ENCODE measurements at places on chromosomes 6 and 20. TPM values are rescaled to one million over a fixed set of nuclear protein-coding genes. Genes with fewer than 3 reads are reported as not detected.

The TTLL9 gene
- 0.39 TPM for total RNA-seq

DNA sequence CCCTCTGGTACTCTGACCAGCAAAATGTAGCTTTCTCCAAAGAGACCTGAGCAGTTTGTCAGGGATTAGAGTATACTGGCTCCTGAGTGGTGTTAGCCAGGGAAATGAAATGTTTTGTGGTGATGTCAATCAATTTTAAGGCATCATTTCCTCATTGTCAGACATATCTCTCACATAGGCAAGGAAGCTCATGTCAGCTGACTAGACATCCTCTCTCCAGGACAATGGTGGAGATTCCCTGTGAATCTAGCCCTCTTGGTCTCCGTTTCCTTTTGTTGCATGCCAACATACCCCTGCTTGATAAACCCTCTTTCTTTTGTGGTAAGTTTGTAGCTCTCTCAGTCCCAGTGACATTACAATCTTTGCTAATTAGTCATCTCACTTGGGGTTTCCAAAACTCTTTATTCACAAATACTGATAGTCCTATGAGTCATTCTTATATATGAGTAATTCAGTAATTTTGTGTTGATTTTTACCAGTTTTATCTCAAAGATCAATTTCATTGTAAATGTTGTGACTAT lies 135.6 kb upstream of the PTPRK start:
- DNase-seq, result no peak

The AGER gene
- 17.7 TPM for total RNA-seq

DNA sequence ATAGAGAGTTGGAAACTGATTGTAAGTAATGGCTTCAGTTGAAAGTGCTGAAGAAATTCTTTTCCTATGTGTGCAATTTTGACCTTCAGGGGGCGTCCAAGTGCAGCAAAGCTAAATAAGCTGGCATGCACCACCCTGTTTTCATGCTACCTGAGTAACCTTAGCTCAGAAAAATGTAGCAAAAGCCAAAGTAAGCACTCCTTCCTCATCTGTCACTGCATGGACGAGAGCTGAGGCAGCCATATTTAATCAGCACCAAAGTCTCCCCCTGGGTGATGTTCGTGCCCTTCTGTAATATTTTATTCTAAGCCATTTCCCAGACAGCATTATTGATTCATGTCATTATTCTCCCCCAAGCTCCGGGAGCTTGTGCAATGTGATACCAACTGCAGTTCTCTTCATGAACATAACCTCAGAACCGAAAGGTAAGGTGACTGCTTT lies 123.1 kb downstream of the RPS12 start:
- DNase-seq, result peak; percentile 62

The MKKS gene
- 20.9 TPM for total RNA-seq

DNA sequence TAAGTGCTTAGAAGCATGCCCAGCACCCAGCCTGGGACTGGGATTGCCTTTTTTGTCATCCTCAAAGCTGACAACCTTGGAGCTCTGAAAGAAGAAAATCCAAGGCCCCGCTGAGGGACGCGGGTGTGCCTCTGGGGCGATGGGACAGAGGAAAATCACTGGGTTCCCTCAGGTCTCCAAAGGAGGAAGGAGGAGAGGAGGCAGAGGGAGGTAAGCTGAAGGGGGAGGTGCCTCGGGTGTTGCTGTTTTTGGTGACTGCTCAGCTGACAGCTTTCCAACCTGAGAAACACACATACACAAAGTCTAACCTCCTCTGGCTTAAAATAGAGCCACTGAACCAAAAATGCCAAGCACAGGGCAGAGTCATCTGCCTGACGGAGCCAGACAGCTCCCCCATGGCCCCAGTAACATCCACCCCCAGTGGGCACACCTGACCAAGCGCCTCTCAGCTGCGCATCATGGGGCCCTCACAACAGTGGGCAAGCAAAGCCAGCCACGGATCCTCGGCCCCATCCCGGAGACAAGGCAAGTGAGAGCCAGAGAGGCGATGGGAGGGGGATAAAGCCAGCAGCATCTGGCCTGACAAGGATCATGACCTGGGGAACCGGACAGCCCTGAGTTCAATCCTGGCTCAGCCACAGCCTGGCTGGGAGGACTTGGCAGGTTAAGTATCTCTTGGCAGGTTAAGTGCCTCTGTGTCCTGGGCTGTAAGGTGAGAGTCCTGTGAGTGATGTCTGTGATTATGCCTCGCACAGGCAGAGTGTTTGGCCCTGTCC lies 3.2 kb upstream of the KCNK15 start:
- DNase-seq, result no peak

DNA sequence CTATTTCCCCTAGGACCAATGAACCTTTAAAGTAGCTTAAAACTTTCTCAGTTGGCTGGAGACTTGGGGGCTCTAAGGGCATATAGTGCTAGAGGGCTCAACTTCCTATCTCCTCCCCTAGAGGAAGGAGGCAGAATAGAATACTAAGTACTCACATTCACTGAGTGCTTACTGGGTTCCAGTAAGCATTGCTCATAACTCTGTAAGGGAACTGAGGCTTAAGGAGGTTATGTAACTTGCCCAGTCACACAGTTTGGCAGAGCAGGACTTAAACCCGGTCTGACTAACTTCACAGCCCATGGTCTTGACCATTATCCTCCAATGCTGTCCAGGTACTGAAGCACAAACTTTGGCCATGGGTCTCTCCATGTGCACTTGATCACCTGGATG lies 12.5 kb downstream of the SESN1 start:
- no peak for DNase-seq

DNA sequence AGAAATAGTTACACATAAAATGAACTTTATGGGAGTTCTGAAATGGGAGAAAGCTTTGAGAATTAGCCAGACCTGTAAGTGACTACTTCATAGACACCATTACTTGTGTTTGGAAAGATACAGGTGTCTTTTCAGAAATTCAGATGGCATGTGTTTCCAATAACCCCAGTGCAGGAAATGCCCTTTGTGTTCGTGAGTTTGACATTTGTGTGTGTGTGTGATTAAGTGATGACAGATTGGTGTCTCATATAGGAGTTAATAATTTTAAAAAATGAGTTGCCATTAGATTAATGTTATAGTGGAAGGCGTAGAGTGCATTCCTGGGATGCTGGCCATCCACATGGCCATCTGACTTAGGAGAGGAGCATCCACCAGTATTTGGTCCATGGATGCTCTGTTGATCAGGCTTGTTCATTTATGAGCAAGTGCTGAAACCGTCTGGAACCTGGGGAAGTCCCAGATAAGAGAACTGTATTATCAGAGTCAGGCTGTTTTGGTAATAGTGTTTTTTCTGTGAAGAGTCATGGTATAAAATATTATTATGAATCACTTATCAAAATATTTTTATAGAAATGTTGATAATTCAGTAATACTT lies 3.1 kb downstream of the STK4 start:
- no peak for DNase-seq

The IL20RA gene
- 1.3 TPM for total RNA-seq

The KCNK16 gene
- total RNA-seq, result not detected

GRCh38 chr6:4880363-4880762 lies 104.2 kb downstream of the CDYL start:
- no peak for DNase-seq

DNA sequence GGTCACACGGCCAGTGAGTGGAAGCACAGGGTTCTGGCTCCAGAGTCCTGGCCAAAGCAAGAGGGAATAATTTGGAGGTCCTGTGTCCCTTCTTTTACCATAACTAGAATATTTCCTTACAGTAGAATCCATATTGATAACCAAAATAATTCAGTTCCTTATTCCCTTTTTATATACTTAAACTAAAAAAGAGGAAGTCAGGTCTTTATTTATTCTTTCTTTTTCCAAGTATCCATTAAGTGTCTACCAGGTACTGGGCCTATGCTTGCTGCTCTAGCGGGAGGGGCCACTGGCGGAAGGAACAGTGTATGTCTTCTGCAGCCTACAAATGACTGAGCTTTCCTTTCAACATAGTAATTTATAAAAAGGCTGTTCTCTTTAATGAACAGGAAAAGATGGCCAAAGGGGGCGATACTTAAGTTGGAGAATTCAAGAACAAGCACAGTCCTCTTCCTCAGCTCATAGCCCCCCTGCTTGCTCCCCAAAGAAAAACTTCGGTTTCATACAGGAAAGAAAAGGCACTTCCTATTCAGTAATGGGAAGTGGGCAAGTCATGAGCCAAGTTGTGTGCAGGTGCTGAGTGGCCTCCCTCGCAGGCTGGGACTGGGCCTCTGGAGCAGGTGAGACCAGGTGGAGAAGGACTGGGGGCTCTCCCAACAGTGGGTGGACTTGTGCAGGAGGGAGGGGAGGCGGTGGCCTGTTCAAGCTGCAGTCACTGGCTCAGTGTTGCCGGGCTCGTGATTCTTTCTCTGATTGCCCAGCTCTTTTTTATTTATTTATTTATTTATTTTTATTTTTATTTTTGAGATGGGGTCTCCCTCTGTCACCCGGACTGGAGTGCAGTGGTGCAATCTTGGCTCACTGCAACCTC lies 110.9 kb downstream of the ARMC2 start:
- no peak for DNase-seq

The MARCKS gene
- 126 TPM for total RNA-seq

- no peak for DNase-seq
Observed at GRCh38 chr6:117515326-117515725, 32.9 kb downstream of the DCBLD1 start.

The HCRTR2 gene
- not detected for total RNA-seq

The SIGLEC1 gene
- total RNA-seq, result 0.04 TPM

GRCh38 chr20:1890469-1891262 lies 4.5 kb upstream of the SIRPA start:
- DNase-seq, result no peak

The NFATC2 gene
- 3.0 TPM for total RNA-seq

DNA sequence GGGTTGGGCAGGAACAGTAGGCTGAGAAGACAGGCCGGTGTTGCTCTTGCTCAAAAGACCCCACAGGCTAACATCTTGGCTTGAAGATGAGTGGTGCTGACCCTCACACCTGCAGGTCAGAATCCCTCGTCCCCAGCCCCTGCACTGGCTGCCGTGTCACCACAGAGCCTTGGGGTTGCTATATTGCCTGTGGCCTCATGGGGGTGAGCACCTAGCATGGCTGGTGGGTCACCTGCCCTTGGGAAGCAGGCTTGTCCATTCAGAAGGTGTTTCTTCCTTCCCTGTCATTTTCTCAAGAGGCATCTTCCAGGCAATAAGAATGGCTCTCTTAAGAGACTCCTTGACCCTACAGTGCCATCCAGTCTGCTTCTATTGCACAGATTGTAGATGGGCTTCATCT lies 7.7 kb downstream of the SLC22A16 start:
- DNase-seq, result peak; percentile 26

GRCh38 chr20:44057698-44058675 lies 129.0 kb downstream of the JPH2 start:
- DNase-seq, result no peak

The SMPDL3A gene
- total RNA-seq, result 2.8 TPM

DNA sequence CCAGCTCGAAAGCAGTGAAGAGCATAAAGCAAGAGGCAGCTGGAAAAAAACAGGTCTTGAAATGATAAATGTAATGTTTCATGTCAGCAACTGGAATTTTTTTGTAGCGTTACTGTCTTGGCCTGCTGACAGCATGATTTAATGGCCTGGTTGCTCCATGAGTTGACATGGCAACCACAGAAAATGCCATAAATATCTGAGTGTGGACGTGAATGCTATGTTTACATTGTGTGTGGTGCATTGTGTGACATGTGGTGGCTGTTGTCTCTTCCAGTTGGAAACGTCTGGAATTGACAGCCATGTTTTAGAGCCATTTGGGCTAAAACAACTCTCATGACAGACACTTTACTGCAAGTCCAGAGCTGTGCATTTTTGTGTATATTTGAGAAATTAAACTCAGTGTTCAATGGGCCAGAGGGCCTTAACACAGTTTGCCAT lies 170.0 kb downstream of the FOXA2 start:
- no peak for DNase-seq

DNA sequence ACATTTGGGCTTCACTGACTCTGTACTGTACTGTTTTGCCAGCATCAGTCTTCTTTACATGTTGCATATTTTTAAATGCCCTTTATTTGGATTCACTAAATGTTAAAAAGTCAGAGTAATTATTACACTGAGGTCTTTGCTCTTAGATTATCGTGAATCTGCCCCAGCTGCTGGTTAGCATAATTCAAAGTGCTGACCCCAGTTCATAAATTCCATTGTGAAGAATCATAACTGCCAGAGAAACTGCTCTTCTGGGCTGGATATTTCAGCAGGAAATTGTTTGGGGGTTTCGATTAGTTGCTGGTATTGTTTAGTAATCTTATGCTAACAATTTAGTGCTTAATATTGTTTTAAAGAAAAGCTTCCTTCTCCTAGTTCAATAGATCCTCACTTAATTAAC lies 682.1 kb upstream of the MAP3K7 start:
- no peak for DNase-seq

The RAET1L gene
- total RNA-seq, result not detected

DNA sequence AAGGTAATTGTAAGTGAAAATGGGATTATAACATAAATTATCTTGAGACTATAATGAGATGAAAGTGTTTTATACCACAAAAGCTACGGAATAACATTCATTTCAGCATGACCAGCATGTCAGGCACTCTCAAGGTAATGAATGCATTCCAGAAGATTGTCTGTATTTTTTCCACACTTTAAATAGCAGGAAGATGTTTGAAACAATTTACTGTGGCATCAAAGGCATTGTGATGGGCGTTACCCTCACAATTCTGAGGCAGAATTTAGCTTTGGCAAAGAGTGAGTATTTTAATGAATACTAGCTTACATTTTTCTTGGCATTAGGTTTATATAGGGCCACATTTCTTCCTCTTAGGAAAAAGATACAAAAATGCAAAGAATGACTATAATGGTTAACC lies 627.2 kb downstream of the BCKDHB start:
- DNase-seq, result no peak

The NUP43 gene
- total RNA-seq, result 83.5 TPM

The OR2B6 gene
- not detected for total RNA-seq

The FLRT3 gene
- total RNA-seq, result 1.0 TPM

DNA sequence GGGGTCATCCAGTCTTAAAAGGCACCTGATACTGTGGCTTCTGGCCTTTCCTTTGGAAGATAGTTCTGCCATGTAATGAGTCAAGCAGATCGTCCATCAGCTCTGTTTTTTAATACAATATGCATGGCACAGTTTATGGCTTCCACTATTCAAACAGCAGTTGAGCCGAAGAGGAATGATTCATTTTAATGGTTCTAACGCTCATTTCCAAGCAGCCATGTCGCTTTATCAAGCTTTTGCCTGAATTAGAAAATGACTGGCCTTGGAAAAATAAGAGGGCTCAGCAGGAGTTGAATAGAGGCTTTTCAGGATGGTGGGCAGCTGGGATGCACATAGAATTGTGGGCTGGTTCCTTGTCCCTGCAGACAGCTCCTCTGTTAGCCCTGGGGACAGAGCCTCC lies 138.1 kb downstream of the SOBP start:
- no peak for DNase-seq

Data from WTC11 (cell line).